Fibroblast of skin of scalp (primary cell): ENCODE measurements at places on chromosomes 5 and 9.

DNA sequence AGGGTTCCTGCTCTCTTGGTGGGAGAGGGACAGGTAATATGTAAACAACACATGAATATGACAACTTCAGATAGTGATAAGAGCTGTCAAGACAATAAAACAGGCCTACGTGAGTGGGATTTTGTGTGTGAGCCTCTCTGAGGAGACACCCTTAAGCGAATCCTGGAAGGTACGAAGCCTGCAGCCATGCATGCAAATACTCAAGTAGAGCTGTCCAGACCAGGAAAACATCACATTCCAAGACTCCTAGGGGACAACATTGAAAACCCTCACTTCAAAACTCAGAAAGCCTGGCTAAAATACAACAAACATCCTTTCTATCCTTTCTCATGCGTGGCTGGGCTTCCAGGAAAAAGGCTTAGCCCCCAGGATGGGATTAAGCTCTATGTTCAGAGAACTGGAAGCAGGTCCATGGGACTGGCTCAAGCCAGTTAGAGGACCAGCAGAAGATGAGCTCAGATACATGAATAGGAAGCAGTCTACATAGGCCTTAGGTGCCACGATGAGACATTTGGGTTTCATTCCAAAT lies 124.8 kb upstream of the IQGAP2 start:
- no peak for DNase-seq

DNA sequence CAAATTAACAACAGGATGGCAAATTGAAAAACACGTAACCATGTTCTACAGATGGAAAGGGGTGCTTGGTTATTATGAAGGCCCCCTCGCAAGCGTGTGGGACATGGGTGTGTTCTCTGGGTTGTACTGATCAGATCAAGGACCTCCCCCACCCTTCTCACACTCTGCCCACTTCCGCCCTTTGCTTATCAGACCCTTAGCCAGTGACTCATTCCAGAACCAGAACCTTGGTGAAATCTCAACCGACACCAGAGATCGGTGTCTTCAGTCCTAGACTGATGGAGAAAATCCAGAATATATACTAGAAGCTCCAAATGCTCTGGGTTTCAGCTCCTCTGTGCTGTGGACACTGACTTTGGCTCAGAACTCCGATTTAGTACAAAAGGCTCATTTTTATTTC lies 64.9 kb downstream of the PTTG1 start:
- DNase-seq: no peak

- DNase-seq: no peak
These were observed 13.2 kb downstream of the S100Z start for GRCh38 chr5:76863001-76863400.

DNA sequence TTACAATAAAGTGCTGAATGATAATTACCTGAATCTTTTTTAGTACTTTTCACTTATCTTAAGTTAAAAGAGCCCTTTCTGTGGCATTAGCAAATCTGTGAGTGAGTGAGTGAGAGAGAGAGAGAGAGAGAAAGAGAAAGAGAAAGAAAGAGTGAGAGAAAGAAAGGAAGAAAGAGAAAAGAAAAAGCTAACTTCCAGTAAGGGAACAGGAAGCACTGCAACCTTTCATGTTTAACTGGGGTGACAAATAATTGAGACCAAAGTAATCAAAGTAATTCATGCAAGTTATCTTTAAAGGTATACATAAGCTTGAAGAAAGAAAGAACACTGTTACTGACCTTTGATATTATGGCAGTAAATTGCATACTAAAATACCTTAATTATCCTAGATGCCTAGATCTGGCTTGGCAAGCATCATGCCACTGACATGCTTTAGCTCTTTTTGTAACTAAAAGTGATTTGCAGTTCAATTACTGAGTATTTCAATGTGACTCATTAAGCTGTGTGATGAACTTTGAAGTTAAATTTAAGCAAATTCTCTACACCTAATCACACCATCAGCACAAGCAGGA lies 21.7 kb downstream of the FEM1C start:
- no peak for DNase-seq

- DNase-seq: no peak
These were observed 6.0 kb upstream of the CCNJL start for GRCh38 chr5:160318409-160318808.
